ENCODE measurements at places on chromosomes 5 and 9.
A peak's percentile ranks its signal among the peaks of the same experiment; 100 is the strongest.

- DNase-seq = no peak
Measured at GRCh38 chr9:92707530-92707929, 37.6 kb upstream of the IPPK start.

DNA sequence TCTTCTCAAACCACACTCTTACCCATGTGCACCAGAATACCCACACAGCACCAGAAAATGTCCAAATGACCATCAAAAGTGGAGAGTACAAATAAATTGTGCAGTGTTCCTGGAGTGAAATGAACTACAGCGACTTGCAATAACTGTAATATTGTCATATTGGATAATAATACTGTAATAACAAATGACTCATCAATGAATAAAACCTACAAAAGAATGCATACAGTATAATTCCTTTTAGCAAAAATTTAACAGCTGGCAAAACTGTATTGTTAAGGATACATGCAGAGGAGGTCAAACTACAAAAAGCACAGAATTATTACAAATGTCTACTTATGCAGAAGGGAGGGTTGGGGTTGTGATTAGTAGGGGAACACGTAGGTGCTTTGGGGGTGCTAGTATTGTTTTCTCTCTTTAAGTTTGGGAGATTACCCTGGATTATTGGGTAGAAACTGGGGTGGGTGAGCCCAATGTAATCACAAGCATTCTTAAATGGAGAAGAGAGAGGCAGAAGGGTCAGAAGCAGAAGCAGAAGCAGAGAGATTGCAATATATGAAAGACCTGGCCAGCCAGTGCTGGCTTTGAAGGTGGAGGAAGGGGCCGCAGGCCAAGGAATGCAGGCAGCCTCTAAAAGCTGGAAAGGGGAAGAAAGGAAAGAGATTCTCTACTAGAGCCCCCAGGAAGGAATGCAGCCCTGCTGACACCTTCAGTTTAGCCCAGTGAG, 21.8 kb downstream of the IRF1 start:
- DNase-seq = no peak

DNA sequence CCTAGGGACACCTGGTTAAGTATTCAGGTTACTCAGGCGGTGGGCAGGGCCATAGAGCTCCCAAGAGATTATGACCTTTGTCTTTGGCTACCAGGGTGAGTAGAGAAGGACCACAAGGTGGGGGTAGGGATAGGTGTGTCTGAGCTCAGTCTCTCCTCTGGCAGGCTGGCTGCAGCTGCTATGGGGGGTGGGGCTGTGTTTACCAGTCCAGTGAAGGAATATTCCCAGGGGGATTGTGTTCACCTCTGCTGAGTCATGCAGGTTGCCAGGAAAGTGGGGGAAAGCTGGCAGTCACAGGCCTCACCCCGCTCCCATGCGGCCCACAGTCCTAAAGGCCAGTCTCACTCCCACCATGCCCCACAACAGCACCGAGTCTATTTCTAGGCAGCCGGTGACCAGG, 53.6 kb upstream of the POU5F2 start:
- DNase-seq = no peak

DNA sequence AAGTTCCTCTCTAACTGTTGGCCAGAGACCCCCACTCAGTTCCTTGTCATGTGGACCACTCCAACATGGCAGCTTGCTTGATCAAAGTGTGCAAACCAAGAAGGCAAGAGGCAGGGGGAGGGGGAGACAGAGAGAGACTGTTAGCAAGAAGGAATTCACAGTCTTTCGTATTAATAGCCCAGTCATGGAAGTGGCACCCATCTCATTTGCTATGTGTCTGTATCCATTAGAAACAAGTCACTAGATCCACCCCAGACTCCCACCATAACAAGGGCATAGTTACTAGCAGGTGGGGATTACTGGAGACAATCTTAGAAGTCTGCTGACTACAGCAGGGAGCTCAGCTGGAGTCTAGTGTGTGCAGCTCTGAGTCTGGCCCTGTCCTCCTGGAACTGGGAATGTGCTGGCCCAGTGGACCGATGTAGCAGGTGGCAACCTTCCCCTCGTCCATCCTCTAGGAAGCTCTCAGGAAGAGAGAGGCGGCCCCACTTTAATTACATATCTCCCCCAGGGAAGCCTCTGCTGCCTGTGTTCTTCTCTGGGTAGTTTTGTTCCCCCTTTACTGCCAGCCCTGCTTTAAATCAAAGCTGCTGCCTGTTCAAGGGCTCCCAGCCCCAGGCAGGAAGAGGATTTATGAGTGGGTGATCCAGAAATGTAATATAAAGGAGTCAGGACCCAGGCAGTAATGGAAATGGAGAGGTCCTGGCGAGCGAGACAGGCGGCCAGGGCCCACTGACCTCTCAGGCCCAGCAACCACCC, 47.8 kb upstream of the ALDH1B1 start:
- no peak for DNase-seq

DNA sequence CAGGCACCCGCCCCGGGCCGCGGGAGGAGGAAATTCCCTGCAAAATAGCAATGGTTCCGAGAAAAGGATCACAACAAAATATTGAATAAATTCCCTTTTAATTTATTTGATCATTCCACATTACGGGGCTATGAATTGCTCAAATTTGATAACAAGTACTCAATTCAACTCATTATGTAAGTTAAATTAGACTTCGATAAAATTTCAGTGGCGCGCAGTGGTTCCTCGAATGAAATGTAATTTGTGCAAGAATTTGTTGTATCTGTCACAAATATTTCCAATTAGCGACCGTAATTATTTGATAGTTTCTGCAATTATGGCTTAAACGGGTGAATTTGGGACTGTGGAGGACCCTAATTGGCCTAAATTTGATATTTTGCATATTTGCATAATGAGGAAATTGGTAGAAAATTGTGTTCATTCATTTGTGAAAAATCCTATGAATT, 76.0 kb upstream of the TBCA start:
- DNase-seq = no peak

- DNase-seq = no peak
Measured at GRCh38 chr5:126055348-126055729, 367.9 kb upstream of the GRAMD2B start.

DNA sequence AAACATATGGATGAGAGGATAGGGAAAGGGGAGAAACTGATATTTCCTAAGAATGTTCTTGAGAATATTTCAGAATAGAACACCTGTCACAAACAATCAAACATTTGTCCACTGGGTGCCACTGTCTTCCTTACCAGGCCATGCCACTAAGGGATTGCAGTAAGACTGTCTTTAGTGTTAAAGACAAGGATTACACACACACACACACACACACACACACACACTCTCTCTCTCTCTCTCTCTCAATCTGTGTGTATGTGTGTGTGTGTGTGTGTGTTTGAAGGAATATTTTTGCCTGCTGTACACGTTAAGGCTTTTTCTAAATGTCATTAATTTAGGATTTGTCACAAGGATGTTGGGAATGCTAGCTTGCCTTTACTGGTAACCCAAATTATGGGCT, 54.4 kb downstream of the CCDC192 start:
- no peak for DNase-seq

- no peak for DNase-seq
Measured at GRCh38 chr9:95729669-95730368, 145.7 kb upstream of the ERCC6L2 start.

DNA sequence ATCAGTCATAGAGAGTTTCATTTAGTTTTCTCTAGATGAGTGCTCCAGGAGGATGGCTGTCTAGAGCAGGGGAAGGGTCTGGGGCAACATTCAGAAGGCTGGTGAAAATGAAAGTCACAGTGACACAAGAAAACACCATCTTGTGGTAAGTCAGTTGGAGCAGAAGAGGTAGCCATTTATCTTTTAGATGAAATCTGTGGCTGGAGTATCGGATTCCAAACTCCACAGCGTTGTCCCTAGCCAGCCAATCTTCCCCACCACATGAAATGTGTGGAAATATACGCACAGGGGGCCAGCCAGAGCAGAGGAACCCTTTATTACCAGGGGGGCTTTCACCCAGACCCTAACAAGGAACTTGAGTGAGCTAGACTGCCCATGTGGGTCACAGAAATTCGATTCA, 15.9 kb upstream of the TNFAIP8 start:
- no peak for DNase-seq

DNA sequence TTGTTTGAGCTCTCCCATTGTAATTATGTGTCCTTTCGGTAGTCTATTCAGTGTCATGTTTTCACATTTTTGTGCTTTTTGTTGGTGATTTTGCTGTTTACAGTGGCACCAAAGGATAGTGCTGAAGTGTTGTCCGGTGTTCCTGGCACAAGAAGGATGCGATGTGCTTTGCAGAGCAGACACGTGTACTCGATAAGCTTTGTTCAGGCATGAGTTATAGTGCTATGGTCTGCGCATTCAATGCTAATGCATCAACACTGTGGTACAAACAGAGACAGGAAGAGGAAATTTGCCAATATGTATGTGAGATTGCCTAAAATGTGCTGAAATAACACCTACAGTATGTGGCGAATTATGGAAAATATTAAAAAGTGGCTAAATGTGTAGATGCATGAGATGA, 913.4 kb upstream of the ACO1 start:
- no peak for DNase-seq

GRCh38 chr5:1786621-1787471, 12.8 kb downstream of the MRPL36 start:
- no peak for DNase-seq

GRCh38 chr9:4341554-4341953, 41.7 kb upstream of the GLIS3 start:
- DNase-seq = no peak

DNA sequence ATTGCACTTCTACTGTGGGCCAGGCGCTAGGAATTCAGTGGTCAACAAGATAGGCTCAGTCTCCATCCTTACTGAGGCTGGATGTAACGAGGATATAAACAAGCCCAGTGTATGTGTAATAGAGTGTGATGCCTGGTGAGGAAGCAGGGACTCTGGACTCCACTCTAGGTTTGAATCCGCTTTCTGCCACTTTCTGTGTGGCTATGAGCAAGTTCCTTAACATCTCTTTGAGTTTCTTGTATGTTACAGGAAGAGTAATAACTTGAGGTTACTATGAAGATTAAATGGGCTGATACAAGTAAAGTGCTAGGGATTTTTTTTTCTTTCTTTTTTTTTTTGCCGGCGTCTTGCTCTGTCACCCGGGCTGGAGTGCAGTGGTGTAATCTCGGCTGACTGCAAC, 12.4 kb downstream of the DOCK2 start:
- DNase-seq = peak; percentile 31

GRCh38 chr9:78298046-78298765, 1.3 kb downstream of the PSAT1 start:
- no peak for DNase-seq

- DNase-seq = no peak
Measured at GRCh38 chr5:43017428-43017815, 22.7 kb downstream of the ANXA2R start.

GRCh38 chr9:117528225-117528624, 113.4 kb upstream of the ASTN2 start:
- DNase-seq = no peak

- DNase-seq = no peak
Measured at GRCh38 chr9:82488313-82489200, 500.0 kb downstream of the SPATA31D1 start.

GRCh38 chr9:124266826-124267201, 9.1 kb downstream of the NEK6 start:
- no peak for DNase-seq

DNA sequence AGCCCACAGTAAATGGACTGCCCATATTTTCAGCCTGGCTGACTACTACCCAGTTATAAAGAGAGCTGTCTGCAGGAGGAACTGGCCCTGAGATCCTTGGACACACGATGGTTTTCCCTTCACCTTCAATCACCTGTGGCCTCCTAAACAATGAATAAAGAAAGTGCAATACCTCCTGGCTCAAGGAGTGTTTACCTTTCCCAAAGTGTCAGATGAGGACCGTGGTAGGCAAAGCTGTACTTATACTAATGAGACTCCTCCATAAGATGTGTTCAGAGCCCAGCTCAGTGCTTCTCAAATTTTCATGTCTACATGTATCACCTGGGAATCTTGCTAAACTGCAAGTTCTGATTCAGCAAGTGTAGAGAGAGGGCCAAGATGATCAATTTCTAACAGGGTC, 284.5 kb upstream of the VLDLR start:
- DNase-seq = no peak

DNA sequence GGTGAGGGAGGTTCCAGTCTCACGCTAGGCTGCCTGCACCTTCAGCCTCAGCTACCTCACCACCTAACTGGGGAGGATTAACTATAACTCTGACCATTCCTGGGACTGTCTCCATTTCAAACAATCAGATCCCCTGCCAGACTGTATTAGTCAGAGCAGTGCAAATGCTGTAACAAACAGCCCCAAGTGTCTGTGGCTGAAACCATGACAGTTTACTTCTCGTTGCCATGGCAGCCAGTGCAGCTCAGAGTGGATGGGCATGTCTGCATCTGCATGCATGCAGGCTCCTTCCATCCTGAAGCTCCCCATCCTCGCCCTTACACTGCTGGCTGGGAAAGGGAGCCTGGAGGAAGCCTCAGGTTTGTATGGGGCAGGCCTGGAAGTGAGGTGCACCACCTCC, 86.7 kb downstream of the KCNIP1 start:
- DNase-seq = no peak

DNA sequence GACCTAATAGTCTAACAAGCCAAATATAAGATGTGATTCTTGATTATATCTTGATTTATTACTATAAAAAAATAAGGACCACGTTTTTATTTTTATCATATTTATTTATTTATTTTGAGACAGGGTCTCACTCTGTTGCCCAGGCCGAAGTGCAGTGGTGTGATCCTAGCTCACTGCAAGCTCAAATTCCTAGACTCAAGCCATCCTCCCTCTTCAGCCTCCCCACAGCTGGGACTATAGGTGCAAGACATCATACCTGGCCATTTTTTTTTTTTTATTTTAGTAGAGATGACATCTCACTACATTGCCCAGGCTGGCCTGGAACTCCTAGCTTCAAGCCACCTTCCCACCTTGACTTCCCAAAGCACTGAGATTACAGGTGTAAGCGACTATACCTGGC, 61.0 kb upstream of the LARP1 start:
- DNase-seq = no peak

DNA sequence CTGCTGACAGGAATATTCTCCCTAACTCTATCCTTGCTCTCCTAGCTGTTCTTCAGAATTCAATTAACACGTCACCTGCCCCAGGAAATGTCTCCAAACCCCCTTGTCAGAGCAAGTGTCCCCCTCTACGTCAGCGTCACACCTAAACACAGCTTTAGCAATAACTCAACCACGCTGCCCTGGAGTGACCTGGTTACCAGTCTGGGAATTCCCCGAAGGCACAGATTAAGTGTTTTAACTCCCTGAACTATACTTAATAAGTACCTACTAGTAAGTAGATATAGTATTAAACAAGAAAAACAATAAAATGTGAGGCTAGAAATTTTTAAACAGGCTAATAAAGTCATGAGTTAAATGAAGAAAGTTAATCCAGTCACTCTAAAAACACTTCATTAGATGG, 78.4 kb downstream of the FANCC start:
- DNase-seq = no peak

- no peak for DNase-seq
Measured at GRCh38 chr9:86733929-86734328, 213.4 kb downstream of the GAS1 start.

DNA sequence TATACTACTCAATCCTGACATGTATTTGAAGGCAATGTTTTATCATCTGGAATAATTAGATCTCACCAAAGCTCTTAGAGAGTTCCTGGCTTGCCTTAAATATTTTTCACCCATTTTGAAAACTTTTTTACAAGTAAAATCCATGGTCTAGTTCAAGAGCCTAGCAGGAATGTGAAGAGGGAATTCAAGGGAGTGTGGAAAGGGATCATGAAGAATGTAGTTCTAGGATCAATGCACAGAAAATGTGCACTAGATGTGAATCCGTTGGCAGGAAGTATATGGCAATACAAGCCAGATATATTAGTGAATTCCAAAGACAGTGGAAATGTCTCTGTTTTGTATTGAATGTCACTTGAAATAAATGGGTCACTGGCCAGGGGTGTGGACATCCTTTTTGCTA, 167.9 kb upstream of the MOCS2 start:
- no peak for DNase-seq
